ENCODE measurements at places on chromosomes 7 and 10.

GRCh38 chr7:106339513-106340246, 54.9 kb upstream of the NAMPT start:
- DNase-seq: no peak

DNA sequence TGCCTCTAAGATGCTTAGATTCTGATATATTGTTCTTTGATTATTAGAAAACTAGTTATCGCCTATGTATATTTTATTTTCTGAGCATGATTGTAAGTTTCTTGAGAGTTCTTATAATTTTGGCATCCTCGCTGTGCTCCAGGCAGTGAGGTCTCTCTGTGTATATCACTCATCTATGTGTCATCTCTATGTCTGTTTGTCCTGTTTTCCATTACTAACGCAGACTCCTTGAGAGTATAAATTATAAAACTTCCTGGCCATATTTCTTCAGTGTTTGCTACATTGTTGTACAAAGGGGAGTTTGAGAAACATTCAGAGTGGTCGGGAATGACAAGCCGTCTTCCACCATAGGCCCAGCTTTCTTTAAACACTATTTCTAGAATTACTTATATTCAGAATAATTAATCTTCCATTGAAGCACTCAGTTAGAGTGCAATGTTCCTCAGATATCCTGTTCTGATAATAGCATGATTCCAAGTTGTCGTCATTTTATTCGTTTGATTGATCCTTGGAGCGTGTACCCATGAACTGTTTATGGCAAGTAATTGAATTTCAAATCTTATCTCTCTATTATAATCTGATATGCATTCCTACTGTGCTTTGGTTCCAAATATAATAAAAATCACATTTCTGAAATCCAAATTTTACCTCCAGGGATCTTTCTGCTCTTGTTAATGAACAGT, 206.6 kb downstream of the BAMBI start:
- DNase-seq: no peak

- no peak for DNase-seq
These were observed 485.3 kb upstream of the GALNT17 start for GRCh38 chr7:70646536-70647248.

DNA sequence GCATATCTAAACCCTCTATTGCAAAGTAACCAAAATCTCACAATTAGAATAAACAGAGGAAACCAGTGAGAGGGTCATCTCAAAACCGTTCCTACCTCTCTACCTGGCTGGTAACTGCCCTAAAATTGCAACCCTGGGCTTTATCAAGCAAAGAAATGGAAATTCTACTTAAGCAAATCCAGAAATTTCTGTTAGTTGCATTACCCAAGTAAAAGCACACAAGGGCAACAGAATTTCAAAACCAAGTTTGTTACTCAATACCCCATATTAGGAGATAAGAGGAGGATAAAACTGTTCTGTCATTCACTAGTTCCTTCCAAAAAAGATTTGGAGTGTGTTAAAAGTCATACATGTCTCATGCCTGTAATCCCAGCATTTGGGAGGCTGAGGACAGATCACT, 195.3 kb downstream of the FAM107B start:
- no peak for DNase-seq

DNA sequence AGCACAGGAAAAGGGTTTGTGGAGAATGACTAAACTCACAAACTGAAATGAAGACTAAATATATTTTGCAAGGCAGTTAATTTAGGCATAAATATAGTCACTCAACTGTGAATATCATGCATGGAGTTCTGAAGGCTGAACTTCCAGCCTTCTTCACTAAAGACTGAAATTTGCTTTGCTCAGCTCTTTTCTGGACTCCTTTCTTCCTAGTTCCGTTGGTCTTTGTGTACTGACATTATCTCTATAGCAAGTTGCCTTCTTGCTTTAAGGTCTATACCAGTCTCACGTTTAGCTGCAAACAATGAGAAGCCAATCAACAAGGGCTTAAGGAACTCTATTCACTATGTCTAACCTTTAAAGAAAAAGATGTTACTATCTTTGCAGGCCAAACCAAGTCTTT, 22.6 kb downstream of the GARIN1A start:
- DNase-seq: no peak

DNA sequence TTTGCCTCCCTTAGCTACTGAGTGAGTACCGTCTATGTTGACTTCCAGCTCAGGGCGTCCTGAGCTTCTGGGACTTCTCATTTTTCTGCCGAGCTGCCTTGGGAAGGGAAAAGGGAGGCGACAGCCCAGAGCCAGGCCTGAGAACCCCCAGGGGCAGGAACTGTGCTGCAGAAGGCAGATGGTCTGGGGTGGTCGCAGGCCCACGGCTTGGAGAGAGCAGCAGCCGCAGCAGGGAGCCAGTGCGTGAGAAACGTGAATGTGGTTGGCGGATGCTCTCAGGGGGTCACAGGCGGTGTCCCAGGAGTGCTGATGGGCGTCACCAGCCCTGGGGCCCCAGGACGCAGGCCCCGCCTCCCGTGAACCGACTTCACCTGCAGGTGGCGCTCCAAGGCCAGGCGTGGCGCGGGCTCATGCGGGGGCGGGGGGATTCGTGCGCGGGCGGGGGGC, 9.2 kb upstream of the PWWP2B start:
- DNase-seq: peak; percentile 61

DNA sequence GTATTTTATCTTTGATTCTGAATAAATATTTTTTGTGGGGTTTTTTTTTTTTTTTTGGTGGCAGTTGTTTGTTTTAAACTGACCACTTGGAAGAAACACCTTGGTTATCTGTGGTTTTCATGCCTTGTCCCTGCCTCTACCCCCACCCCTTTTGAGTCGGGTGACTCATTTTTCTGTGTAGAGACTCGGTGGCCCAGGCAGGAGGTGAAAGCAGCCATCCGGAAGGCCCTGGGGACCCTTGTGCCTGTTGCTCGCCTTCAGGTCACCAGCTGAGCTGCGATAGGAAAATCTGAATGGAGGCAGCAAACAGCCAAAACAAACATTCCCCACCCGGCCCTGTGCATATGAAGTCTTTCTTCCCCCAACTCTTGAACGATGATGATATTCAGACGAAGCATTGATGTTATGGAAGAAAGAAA, 22.8 kb downstream of the CYP17A1 start:
- no peak for DNase-seq

- DNase-seq: no peak
These were observed 192.7 kb upstream of the MKI67 start for GRCh38 chr10:128318913-128319312.

GRCh38 chr10:71206911-71207310, 5.5 kb upstream of the UNC5B start:
- no peak for DNase-seq

DNA sequence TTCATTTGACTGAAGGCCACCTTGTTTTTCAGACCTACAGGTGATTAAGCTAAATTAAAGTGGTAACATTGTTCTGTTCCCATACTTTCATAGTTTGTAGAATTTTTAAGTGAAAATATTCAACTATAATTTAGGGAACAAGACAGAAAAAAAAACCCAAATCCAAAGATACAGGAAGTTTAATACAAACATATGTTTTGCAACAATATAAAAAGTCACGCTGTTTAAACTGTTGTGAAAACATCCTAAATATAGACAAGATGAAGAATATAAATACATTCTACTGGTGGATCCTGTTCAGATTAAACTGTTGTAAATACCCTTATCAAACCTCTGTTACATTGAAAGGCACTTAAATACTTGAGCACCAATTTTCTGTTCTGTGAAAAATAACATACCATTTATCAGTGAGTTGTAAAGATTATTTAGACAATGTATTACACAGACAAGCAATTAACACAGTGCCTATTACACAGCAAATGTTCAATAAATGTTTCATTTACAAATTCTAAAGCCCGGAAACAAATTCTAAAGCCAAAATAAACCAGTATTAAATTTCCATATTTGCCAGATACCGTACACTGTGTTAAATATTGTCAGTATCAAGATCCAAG, 14.2 kb downstream of the ASZ1 start:
- DNase-seq: no peak

DNA sequence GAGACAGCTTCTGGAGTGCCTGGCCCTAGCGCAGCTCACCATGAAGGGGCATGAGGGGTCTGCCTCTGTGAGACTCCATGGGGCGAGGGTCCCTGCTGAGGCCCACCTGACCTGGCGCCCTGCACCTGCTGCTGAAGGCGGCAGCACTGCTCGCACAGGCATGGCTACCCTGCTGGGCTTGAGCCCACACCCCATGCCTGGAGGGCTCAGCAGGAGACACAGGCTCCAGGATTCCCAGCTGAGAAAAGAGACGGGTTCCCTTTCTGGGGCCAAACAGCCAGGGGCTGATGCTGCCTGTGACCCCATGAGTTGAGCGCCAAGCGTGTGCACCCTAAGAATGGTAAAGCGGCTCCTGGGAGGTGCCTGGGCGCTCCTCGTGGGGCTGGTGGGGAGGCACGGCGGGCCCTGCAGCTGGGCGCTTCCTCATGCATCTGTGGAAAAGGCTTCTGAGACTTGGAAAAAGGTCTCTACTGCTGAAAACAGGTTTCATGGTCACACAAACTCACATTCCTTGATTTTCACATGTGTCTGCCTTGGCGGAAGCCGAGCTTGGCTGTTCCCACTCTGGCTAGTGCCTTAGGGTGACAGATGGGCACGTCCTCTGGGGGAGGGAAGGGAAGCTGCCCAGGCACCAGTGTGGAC, 233.4 kb downstream of the ZMYND11 start:
- no peak for DNase-seq

DNA sequence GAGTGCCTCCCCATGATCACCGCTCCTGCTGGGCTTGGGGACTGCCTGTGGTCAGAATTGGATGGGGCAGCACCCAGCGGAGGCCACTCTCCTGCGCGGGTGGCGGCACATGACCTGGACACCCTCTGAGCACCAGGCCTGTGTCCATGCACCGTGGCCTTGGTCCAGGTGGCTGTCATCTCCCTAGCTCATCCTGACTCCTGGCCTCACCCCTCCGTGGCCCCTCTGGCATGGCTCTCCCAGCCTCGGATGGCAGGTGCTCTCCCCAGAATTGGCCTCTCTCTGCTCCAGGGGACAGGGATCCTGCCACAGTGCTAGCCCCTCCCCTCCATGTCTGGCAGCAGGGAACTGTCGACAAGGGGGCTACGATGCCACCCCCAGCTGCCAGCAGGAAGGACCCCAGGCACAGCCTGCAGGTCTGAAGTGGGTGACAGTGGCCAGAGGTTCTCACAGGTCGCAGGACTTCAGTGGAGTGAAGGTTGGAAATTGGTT, 37.2 kb upstream of the BTBD16 start:
- no peak for DNase-seq

DNA sequence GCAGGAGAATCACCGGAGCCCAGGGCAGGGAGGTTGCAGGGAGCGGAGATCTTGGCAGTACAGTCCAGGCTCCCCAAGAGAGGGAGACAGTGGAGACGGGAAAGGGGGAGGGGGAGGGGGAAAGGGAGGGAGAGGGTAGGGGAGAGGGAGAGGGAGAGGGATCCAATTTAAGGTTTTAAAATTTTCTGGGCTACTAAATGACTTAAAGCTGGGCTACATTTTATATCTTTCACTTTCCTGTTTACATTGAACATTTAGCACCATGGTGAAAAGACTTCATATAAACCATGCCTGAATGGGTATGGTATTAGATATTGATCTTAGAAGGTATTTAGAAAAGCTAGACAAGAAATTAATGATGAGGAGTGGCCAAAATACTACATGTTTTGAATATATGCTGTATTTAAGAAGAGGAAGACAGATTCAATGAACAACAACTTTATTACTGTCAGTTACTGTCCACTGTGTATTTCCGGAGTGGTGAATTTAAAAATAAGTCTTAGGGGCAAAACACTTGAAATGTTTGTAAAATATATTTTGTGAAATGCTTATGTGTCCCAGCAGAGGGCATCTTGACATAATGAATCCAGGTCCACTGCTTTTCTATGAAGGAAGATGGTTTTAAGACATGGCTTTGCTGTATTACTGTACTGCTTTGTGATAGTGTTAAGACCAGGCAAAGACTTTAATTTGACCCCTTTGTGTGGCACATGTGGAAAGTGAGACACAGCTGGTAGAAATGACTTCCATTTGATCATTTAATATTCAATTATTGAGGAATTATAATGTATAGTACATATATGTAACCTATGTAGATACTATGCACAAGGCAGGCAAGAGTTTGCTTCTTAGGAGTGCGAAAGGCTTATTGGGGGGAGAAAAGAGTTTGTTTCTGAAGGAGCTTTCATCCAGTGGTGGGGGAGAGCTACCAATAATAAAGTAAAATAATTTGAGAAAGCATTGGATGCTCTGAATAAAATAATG, 52.8 kb downstream of the NRF1 start:
- no peak for DNase-seq

GRCh38 chr10:17229016-17229716, 1.1 kb downstream of the VIM start:
- DNase-seq: peak; percentile 75

GRCh38 chr7:44071726-44072363, 6.5 kb upstream of the PGAM2 start:
- DNase-seq: no peak

DNA sequence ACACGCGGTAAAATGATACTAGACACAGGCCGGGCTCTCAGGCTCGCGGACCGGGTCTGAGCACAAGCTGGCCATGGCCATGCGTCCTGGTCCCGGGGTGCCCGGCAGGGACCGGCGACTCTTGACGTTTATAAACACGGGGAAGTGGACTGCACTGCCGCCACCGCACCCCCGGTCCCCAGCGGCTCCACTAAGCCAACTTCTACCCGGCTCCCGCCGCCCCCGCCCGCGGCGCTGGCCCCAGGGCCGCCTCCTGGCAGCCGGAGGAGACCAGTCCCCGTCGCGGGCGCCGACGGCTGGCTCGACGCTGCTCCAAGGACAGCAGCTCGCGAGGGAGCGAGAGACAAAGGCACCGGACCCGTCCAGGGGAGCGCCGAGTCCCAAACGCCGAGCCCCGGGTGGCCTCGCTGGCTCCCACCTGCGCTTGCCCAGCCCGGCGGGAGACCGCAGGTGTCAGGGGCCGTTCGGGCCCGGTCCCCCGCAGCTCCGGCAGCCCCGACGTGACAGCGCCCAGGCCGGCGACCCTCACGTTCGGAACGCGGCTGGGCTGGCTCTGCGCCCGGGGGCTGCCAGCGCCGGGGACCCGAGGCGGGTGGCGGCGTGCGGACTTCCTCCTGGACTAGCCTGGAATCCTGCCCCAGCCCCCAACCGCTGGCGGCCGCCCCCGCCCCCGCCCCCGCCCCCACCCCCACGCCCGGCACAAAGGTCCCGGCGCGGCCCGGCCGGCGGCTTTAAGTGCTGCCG, 517 bp downstream of the ITGB1 start:
- peak; percentile 22 for DNase-seq

DNA sequence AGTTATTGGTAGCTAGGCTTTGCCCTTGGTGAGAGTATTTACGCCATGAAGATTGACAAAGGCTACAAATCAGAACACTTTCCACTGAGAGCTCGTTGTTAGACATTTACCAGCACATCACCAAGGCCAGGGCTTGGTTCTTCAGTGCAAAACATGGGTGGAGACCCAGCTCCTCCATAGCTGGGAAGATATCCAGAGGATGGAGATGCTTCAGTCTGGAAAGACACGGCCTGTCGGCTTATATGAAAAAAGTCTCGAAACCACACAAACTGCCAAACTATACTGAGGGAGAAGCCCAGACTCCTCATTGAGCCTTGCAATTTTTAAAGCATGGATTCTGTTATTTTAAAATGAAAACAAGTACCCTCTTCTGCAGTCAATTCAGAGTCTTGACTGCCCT, 83.4 kb upstream of the ANLN start:
- no peak for DNase-seq
